Stimulated activated CD4-positive, alpha-beta T cell treated with anti-CD3 and anti-CD28 coated beads, Interleukin-2, amount 100 ng/mL, for 24 hours (primary cell): ENCODE measurements at places on chromosomes 16 and 17.

GRCh38 chr16:30139583-30140481 is 16.8 kb upstream of the MAPK3 start:
- DNase-seq, result no peak

DNA sequence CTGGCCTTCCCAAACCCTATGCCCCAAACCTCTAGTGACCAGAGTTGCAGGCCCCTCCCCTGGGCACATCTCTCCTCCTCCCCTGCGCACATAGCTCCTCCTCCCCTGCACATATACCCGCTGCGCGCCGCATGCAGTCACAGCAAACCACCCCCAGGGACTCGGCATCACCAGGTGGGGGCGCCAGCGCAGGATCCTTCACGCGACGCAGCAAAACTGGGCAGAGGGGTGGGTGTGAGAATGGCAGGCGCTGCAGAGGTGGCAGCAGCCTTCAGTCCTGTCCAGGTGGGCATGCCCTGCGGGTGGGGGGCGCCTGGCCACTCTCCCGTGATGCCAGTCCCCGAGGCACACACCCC is 5.6 kb downstream of the CORO6 start:
- peak; percentile 95 for DNase-seq

DNA sequence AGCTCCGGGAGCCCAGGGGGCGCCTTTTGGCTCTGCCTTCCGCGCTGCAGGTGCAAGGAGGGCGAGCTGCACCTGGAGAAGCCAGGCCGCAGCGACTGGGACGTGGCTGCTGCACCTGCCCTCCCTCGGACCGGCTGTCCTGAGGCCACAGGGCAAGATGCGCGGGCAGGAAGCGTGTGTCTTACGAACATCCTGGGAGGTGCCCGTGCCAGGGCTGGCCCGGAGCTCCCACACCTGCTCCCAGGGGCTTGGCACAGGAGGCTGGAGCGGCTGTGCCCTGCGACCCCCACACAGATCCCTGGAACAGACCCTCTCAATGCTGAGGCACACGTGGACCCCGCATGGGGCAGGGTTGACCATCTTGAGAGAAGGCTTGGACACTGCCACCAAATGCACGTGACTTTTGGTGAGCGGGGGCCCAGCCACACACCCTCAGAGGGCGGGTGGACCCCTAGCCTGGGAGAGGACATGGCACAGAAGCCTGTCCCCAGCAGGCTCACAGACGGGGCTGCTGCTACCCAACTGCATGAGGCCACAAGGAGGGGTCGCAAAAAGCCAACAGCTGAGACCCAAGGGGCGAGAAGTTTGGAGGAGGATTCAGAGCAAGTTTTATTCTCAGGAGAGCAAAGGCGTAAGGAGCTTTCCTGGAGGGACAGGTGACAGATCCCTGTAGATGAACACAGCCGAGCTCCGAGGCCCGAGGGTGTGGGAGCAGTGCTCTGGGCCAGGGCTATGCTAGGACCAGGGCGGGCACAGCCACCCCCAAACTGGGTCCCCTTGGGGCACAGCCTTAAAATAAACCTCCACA is 11.4 kb downstream of the NDUFAF8 start:
- no peak for DNase-seq

GRCh38 chr16:86088816-86089215 is 189.9 kb downstream of the IRF8 start:
- no peak for DNase-seq

DNA sequence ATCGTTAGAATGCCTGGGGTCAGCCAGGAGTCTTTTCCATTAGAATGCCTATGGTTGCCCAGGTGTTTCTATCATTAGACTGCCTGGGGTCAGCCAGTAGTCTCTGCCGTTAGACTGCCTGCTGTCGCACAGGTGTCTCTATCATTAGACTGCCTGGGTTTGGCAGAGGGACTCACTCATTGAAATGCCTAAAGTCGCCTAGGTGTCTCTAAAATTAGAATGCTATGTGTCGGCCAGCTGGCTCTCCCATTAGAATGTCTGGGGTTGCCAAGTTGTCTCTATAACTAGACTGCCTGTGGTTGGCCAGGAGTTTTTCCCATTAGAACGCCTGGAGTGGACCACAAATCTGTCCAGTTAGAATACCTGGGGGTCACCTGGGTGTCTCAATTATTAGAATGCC is 2266.5 kb downstream of the TP53TG3F start:
- DNase-seq, result no peak
